Stimulated activated CD4-positive, alpha-beta T cell treated with anti-CD3 and anti-CD28 coated beads, Interleukin-2, amount 100 ng/mL, for 48 hours (primary cell): ENCODE measurements at places on chromosomes 2 and 18.

DNA sequence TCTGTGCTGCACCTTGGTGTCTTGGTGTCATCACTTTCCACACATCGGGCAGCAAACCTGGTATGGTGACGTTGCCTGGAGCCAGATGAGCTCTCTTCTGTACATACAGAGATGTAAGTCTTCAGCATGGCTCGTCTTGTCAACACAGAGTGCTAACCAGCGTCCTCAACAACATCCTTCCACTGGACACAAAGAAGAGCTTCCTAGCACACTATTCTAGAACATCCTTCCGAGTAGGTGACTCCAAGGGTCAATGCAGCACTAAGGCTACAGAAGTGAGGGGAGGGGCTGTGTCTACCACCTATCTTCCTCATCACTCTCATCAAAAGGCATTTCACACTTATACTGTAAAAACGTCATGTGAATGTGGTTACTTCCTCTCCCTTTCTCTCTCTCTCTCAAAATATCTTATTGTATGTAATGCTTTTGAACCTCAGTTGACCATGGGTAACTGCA, 108.1 kb upstream of the SLC1A4 start:
- DNase-seq, result no peak

DNA sequence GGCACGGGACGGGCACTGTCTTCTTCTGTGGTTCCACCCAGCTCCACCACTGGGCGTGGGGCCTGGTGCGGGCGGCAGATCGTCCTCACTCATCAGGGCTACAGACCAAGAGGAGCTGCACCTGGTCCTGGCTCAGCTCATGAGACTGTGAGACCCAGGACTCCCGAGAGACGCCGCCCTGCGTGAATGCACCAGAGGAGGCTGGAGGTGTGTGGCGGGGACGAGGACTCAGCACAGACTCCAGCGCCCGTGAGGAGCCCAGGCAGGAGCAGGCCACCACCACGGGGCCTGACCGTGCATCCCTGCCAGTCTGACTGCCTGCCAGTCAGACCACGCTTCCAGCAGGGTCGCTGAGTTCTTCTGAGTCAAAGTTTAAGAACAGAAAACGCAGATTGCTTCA, 112.5 kb upstream of the SALL3 start:
- DNase-seq, result no peak

- DNase-seq, result no peak
Observed at GRCh38 chr2:132473174-132473883, 56.7 kb downstream of the GPR39 start.

DNA sequence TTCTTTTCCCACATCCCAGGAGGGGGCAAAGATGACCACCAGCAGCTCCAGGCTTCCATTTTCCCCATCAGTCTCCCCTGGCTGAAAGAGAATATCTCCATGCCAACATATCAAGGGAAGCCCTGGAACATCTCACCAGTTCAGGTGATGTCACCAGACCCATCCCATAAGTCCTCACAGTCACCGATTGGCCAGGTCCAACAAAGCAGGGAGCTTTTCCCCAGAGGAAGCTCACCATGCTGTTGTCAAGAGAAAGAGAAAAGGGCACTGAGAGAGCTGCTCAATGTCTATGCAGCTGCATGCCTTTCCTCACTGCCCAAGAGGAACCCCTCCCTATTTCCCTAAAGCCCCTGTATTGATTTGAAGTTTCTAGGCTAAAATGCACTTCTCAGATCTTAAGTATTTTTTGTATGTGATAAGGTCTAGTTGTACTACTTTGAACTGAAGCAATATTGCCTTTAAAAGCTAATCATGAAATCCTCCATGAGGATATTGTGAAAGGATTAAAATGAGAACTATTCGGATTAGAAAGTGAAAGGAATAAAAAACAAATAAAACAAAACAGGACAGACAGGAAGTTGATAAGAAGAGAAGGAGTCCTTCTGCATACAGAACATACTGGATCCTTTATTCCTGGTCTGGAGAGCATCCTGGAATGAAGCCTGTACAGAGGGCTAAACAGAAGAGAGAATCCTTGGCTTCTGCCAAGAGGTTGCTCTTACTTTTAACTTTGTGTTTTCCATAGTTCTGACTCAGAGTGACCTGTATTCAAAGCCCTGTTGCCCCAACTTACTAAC, 45.2 kb upstream of the CTIF start:
- DNase-seq, result no peak

GRCh38 chr18:25314838-25315190, 37.2 kb downstream of the ZNF521 start:
- DNase-seq, result no peak

- DNase-seq, result no peak
Observed at GRCh38 chr2:145102706-145103105, 582.8 kb upstream of the ZEB2 start.

- no peak for DNase-seq
Observed at GRCh38 chr2:60882971-60883753, 1.8 kb downstream of the REL start.

GRCh38 chr18:70454704-70455322, 166.0 kb downstream of the SOCS6 start:
- DNase-seq, result peak; percentile 31

DNA sequence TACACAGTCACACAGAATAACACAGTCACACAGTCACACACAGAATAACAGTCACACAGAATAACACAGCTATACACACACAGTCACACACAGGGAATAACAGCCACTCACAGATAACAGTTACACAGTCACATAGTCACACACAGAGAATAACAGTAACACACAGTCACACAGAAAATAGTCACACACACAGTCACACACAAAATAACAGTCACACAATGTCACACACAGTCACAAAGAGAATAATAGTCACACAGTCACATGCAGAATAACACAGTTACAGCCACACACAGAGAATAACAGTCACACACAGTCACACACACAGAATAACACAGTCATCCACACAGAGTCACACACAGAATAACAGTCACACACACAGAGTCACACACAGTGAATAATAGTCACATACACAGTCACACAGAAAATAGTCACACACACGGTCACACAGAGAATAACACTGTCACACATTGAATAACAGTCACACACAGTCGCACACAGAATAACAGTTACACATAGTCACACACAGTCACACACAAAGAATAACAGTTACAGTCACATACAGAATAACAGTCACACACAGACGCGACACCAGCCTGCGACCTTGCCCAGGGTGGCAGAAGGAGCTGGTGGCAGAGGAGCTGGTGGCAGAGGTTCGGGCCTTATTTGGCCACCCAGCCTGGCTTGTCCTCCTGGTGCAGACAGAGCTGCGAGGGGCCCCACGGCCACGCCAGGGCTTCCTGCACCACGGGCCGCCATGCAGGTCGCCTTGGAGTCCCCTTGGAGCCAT, 51.3 kb downstream of the RAMP1 start:
- DNase-seq, result no peak

DNA sequence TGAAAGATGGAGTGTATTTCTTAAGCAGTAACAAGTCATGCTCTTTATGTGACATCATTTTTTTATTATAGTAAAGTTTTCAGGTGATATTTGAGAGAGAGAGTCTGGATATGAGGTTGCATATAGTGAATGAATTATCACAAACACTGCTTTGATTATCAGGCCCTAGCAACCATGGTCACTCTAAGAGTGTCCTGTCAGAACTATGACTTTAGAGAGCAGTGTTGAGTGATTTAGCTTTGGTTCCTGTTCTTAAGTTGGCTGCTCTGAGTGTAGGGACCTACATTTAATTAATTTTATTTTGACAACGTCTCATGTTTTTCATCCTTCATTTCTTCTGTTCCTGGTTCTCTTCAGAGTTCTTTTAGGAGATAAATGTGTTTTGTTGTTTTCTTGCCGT, 275.5 kb downstream of the KCNJ3 start:
- DNase-seq, result no peak

GRCh38 chr2:153872311-153873051, 759 bp downstream of the GALNT13 start:
- DNase-seq, result no peak

- DNase-seq, result no peak
Observed at GRCh38 chr2:68237404-68237803, 14.9 kb downstream of the PPP3R1 start.

GRCh38 chr2:176291809-176292283, 22.6 kb downstream of the MTX2 start:
- DNase-seq, result no peak
